CD8-positive, alpha-beta T cell (primary cell): ENCODE measurements at places on chromosomes 6 and 20.

DNA sequence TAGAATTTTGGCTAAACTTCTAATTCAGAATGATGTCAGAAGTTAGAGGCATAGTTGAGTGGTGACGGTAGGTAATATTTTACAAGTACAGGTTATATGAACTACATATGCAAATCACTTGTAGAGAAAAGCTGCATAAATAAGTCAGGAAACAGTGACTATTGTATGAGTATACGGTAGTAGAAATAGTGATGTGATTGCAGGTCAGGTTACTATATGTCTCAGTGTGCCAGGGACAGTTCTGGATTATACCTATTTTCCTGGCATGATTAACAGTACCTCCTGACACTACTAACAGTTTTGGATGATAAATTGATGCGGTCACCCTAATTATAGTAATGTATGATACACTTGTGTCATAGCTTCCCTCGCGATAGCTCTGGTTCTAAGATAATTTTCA lies 9.2 kb downstream of the DNAH8 start:
- DNase-seq, result no peak

- no peak for DNase-seq
These were observed 41.5 kb downstream of the DSE start for GRCh38 chr6:116412270-116412669.

GRCh38 chr20:40232756-40233155 lies 456.3 kb downstream of the MAFB start:
- no peak for DNase-seq

- DNase-seq, result no peak
These were observed 30.3 kb upstream of the POPDC3 start for GRCh38 chr6:105209950-105210706.

GRCh38 chr6:122426597-122426996 lies 27.1 kb downstream of the HSF2 start:
- DNase-seq, result no peak

DNA sequence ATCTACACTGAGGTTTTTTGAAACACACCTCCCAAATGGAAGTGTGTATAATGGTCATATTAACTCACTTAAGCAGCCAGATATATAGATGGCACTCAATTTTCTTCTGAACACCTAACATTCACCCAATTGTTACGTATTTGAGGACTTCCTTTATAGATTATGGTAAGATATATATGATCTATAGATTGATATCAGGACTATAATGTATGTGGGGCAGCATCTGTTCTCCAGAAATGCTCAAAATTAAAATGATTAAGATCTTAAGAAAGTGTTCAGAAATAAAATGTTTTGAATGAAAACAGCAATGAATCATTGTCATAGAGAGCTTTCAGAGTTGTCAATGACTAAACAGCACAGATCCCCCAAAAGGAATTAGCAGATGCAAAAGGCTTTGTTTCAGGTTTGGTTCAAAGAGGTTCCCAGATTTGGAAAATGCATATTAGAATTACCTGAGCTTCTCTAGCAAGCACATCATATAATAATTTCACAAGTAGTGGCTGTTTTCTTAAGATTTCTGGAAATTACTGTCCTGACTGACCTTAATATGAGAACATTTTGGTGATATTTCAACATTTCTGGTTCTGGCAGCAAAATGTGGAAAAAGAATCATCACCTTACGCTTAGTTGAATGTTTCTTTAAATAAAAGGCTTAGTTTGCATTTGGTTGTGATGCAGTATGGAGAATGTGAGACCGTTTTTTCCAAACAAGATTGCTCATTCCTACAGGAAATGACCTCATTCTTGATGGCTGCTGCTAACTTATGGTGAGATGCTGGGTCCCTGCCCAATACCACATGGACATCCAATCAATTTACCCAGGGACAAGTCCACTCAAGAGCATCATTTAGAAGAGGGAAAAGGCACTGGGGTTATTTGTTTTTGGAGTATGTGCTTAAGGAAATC lies 31.5 kb downstream of the TRAF3IP2 start:
- DNase-seq, result no peak

DNA sequence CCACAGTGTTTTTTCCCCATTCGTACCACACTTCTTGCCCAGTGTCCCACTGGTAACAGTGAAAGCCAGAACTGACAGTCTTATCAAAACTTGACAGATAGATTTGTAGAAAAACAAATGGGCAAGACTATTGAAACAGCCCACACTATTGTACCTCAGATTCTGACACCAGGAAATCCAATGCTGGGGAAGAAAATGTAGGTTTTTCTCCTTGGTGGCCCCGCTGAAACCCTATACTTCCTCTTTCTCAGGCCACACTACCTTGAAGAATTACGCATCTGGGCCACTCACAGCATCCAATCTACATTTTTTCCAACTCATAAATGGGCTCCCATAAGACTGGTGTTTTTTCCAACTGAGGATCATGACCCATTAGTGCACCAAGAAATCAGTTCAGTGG lies 90.9 kb upstream of the HDDC2 start:
- no peak for DNase-seq

GRCh38 chr6:168212362-168212761 lies 107.2 kb downstream of the DACT2 start:
- DNase-seq, result no peak

DNA sequence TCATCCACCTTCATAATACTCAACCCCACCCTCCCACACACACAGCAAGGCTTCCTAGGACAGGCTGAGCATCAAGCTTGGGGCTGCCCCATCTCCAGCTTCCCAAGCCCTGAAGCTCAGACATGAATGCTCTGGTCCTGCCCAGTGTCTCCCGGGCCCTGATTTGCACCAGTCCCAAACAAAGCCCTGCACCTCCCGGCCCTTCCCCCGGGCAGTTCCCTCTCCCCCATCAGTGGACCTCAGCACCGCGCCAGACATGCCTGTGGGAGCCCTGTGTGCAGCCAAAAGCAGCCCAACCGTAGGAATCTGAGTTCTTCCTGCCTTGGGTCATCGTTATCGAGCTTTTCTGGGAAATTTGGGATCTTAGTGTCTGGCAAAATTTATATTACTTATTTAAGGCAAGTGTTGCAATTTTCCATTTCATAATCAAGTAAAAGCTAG lies 63.5 kb downstream of the THBS2 start:
- no peak for DNase-seq

- no peak for DNase-seq
These were observed 34.9 kb downstream of the KLHL31 start for GRCh38 chr6:53630533-53631226.

DNA sequence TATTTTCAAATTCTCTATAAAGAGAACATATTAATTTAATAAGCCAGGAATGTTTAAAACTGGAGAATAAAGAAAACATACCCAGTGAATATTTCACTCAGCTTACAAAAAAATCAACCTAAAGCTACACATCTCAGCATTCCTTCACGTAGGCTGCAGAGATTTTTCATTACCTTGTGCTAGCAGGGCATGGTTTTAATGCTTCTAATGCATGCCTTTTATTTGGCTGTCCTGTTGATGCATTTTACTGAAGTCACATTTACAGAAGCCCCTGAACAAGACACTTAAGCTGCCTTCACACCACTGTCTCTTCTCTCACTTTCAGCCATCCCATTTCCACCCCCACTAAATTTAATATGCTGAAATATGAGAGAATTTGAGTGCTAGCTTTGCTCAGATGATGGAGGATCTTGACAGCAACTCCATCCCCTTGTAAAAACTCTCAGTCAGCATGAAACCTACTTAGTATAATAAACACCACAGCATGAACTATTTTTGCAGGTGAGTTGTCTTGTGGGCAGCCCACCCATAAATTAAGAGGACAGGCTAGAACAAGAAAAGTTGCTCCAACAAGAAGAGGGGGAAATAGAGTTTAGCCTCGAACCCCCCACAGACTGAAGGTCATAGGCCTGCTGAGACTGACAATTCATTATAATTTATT lies 159.4 kb downstream of the SIM1 start:
- no peak for DNase-seq

- DNase-seq, result no peak
These were observed 24.4 kb upstream of the C6orf62 start for GRCh38 chr6:24743265-24743943.

- DNase-seq, result no peak
These were observed 46.5 kb downstream of the ALDH8A1 start for GRCh38 chr6:134903448-134903847.

DNA sequence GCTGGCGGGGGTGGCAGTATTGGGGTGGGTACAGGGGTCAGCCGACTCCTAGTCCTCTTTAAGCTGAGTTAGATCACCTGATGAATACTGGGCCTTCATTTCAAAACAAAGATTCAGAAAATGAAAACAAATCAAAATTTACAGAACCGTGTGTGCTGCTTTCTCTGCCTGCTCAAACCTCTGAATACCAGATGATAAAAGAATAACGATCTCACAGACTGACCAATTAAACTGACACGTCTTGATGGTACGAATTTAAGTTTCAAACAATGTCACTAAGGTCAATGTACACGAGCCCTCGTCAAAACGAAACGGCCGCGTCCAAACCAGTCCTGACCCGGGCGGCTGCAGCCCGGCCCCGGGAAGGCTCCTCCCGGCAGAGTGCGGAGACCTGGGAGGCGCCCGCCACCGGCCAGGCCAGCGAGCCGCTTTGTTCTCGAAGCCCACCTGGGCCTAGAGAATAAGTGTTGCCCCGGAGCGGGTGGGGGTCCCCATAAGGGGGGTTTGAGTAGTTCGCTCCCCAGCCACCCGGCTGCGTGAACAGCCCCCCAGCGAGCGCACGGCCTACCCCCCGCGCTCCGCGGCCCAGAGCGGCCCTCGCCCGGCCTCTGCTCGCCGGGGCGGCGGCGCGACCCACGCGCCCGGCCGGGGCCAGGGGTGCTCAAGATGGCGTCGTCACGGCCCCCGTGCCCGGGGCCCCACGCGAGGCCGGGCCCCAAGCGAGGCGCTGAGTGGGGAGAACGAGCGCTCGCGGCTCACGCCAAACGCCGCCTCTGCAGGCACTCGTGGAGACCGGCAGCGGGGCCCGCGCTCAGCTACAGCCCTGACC lies 728 bp downstream of the PSMA7 start:
- DNase-seq, result peak; percentile 58

DNA sequence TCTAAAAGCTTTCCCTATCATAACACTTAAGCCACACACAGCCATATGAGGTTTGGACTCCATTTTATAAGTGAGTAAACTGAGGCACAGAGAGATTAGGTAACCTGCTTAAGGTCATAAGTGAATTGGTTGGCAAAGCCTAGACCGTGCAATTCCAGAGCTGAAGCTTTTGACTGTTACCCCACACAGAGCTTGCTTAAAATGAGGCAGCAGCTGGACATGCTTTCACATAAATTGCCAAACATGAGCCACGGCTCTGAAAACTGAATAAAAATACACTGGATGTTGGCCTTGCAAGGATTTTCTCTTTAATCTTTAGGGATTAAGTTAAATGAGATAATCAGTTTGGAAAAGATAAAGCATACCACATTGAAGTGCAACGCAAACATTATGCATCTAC lies 2.5 kb downstream of the RIPOR2 start:
- no peak for DNase-seq

GRCh38 chr6:29517245-29517644 lies 29.5 kb upstream of the MAS1L start:
- no peak for DNase-seq

DNA sequence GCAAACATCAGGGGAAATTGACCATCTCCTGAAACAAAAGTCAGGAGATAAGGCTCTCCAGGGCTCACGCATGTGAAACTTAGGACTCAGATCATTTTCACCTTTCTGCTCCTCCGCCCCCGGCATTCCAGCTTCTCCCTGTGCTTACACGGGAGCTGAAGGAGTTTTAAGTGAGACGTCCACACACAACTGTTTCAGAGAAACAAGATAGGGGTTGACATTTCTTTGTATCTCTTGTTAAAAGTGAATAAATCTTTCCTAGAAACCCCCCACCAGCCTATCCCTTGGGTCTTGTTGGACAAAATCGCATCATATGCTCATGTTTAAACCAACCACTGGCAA lies 46.1 kb downstream of the FAM50B start:
- no peak for DNase-seq

GRCh38 chr6:57226221-57226620 lies 4.1 kb upstream of the RAB23 start:
- DNase-seq, result no peak

- no peak for DNase-seq
These were observed 256.5 kb downstream of the HACE1 start for GRCh38 chr6:104603108-104603745.

DNA sequence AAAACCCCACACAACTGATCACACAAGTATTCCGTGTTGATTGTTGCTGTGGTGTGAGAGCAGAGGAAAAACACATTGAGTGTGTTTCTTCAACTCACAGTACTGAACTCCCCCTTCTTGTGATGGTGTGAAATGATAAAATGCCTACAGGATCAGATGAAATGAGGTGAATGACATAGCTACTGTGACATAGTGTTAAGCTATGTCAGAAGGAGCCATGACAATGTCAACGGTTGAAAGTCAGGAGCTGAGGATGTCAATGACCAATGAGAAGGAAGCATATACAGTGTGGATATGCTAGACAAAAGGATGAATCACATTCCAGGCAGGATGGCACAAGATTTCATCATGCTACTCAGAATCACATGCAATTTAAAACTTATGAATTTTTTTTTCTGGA lies 38.8 kb downstream of the WASF1 start:
- DNase-seq, result no peak

- DNase-seq, result no peak
These were observed 661 bp downstream of the FNDC11 start for GRCh38 chr20:63554361-63555278.
